GM12864 (cell line): ENCODE measurements at places on chromosomes 1 and 21.
A peak's percentile ranks its signal among the peaks of the same experiment; 100 is the strongest.

DNA sequence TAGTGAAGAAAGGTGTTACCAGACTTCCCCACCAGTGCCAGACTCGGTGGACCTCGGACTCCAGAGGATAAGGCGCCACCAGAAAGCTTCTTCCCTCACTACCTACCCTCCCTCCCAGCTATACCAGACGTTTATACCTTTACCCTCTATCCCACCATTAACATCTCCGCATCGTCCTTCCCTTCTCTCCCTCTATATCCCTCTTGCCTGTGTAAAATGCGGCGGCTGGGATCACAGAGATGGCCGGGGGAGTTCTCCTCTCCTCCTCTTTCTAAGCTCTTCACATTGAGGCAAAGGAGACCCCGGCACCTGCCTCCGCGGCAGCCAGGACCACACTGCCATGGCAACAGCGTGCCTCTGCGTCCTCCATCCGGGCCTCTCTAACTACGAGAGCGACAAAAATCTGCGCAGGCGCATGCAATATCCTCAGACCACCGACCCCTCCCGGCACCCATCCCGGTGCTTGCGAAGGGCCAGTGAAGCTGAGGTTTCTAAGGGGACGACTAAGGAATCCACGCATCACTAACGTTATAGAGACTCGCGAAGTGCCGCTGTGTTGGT lies at the start of gene CCDC181:
Gene CCDC181, minus strand, starts transcription at position 394 of the 561 bp plus-strand sequence. CDS start 2,547 bp downstream, outside the sequence.
- peak; percentile 10 for DNase-seq

GRCh38 chr1:154978360-154978759 lies 3.9 kb downstream of the CKS1B start:
- no peak for DNase-seq

DNA sequence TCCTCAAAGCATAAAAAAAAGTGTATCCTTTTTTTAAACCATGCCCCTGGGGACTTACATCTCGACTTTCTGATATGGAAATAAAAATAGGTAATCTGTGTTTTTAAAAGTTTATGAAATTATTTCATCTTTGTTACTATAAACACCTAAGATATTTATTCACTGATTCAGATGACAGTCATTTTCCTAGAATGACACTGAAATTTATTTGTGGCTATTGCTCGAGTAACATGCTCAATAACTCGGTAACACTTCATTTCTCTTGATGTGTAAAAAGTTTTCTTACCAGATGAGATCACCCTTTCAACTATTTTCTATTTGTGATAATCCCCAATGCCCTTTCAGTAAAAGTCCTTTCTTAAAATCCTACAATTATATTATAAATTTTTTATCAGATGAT lies 495.8 kb downstream of the TTLL7 start:
- DNase-seq, result no peak

- no peak for DNase-seq
These were observed 273.3 kb downstream of the DUSP10 start for GRCh38 chr1:221468546-221468945.

DNA sequence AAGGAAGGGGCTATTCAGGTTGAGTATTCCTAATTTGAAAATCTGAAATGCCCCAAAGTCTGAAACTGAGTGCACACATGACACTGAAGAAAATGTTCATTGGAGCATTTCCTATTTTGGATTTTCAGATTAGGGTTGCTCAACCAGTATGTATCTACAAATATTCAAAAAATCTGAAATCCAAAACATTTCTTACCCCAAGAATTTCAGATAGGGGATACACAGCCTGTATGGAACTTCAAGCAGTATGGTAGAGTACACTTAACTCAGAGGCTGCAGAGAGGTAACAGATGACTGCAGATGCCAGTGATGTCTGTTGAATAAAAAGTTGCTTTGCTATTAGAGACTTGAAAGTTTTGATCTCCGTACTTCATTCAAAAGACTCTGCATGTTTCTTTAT lies 19.0 kb downstream of the YTHDF2 start:
- DNase-seq, result no peak
